ENCODE measurements at places on chromosomes 4 and X.

DNA sequence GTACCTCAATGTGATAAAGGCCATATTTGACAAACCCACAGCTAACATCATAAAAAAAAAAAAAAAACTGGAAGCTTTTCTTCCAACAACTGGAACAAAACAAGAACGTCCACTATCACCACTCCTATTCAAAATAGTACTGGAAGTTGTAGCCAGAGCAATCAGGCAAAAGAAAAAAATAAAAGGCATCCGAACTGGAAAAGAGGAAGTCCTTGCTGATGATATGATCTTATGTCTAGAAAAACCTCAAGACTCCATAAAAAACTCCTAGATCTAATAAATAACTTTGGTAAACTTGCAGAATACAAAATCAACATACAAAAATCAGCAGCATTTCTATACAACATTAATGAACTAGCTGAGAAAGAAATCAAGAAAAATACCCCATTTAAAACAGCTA is 134.3 kb downstream of the TEX11 start:
- no peak overlapping the region for H3K4me3 ChIP-seq
- H3K27ac ChIP-seq: no peak overlapping the region
- no peaks in the 10 kb centered on the region for H3K36me3 ChIP-seq
- DNase-seq: no peak
- no peaks in the 10 kb centered on the region for H3K4me1 ChIP-seq

DNA sequence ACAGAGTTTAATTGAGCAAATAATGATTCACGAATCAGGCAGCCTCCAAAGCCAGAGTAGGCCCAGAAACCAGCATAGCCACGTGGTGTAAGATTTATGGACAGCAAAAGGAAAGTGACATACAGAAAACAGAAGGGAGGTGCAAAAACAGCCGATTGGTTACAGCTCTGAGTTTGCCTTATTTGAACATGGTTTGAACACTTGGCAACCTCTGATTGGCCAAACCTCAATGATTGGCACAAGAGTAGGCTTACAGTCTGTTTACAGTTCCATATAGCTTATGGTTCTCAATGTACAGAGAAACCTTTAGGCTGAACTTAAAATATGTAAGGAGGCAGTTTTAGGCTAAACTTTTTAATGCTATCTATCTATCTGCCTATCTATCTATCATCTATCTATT is 394.8 kb downstream of the CFAP47 start:
- no peaks in the 10 kb centered on the region for H3K4me1 ChIP-seq
- no peak overlapping the region for H3K27ac ChIP-seq
- H3K4me3 ChIP-seq: no peak overlapping the region
- H3K36me3 ChIP-seq: no peaks in the 10 kb centered on the region
- H3K27me3 ChIP-seq: no peaks in the 10 kb centered on the region

- no peak overlapping the region for H3K27ac ChIP-seq
- H3K36me3 ChIP-seq: no peaks in the 10 kb centered on the region
- H3K4me3 ChIP-seq: no peak overlapping the region
- no peak for DNase-seq
Observed at GRCh38 chr4:131304686-131305085, 1844.4 kb upstream of the PCDH10 start.

GRCh38 chr4:140121646-140122045 is 32.3 kb downstream of the MAML3 start:
- H3K36me3 ChIP-seq: no peaks in the 10 kb centered on the region
- no peak overlapping the region for H3K4me3 ChIP-seq
- DNase-seq: no peak
- no peaks in the 10 kb centered on the region for H3K27me3 ChIP-seq
- no peak overlapping the region for H3K27ac ChIP-seq

- no peaks in the 10 kb centered on the region for H3K4me1 ChIP-seq
- no peaks in the 10 kb centered on the region for H3K27me3 ChIP-seq
- no peaks in the 10 kb centered on the region for H3K36me3 ChIP-seq
- no peak overlapping the region for H3K27ac ChIP-seq
- H3K4me3 ChIP-seq: no peak overlapping the region
Observed at GRCh38 chr4:156294577-156294976, 340.9 kb upstream of the CTSO start.

DNA sequence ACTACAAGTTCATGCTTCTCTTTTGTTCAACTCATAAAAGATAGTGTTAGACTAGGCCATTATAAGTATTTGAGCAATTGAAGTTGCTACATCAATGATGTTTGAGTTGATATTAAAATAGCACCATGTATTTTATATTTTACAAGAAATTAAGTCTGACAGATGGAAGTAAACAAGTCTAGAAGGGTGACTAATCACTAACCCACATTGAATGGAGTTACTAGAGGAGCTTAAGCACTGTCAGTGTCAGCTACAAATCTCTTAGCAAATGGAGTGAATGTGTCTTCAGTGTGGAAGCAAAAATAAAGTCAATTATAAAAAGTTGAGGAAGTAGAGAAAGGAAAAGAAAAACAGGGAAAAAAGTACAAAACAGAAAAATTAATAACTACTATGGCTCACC is 592.5 kb downstream of the PCDH18 start:
- H3K4me3 ChIP-seq: no peak overlapping the region
- H3K27ac ChIP-seq: no peak overlapping the region
- no peaks in the 10 kb centered on the region for H3K36me3 ChIP-seq
- H3K27me3 ChIP-seq: no peaks in the 10 kb centered on the region
- no peaks in the 10 kb centered on the region for H3K4me1 ChIP-seq
- DNase-seq: no peak

DNA sequence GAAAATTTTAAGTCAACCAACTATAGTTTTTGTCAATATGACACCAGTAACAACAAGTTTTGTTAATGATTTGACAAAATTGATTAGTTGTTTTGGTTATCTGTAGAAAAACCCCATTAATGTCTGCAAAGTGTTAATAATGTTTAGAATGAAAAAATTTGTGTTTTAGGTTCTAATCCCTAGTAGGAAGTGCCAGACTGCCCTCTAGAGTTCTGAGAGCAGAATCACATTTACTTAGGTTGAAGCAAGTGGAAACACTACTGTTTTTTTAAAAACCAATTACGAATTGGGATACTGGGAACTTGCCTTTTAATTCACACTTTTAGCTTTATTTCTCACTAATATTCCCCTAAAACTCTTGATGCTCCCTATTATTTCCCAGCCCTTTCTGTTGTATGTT is 101.1 kb upstream of the CYLC1 start:
- no peak overlapping the region for H3K27ac ChIP-seq
- H3K36me3 ChIP-seq: no peaks in the 10 kb centered on the region
- DNase-seq: no peak

GRCh38 chr4:38387348-38387747 is 276.7 kb upstream of the KLF3 start:
- no peaks in the 10 kb centered on the region for H3K4me1 ChIP-seq
- H3K4me3 ChIP-seq: no peak overlapping the region
- no peak for DNase-seq
- H3K36me3 ChIP-seq: no peaks in the 10 kb centered on the region
- H3K27me3 ChIP-seq: no peaks in the 10 kb centered on the region

DNA sequence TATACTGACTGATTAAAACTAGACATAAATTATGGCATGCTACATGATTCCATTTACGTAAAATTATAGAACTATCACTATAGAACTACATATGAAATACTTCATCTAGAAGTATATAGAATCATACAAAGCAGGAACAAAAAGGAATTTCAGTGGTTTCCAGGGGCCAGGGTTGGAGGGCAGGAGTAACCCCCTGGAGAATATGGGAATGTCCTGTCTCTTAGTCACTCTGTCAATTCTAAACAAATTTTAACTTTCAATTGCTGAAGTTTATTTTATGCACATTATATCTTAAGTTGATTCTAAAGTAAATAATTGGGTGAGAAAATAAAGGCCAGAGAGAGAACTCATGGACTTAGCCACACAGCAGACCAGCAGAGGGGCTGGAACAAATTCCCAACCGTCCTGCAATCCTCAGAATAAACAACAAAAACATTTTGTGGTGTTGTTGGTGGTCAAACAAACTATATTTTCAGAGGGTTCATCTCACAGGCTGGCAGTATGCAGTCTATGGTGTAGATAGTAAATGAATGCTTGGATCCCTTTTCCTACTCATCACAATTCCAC is 476.9 kb upstream of the SLIT2 start:
- no peaks in the 10 kb centered on the region for H3K27me3 ChIP-seq
- no peak overlapping the region for H3K4me3 ChIP-seq
- no peaks in the 10 kb centered on the region for H3K4me1 ChIP-seq
- H3K27ac ChIP-seq: no peak overlapping the region
- no peaks in the 10 kb centered on the region for H3K36me3 ChIP-seq
- no peak for DNase-seq

GRCh38 chrX:137562096-137562495 is 3.8 kb upstream of the ZIC3 start:
- no peak overlapping the region for H3K4me3 ChIP-seq
- H3K27ac ChIP-seq: no peak overlapping the region
- DNase-seq: no peak
- H3K36me3 ChIP-seq: no peaks in the 10 kb centered on the region
- H3K4me1 ChIP-seq: peaks cover 4% of the 10 kb centered on the region

- no peaks in the 10 kb centered on the region for H3K27me3 ChIP-seq
- H3K27ac ChIP-seq: peak overlapping the region; percentile 93
- peak overlapping the region; percentile 88 for H3K4me3 ChIP-seq
- H3K36me3 ChIP-seq: peaks cover 7% of the 10 kb centered on the region
- no peak for DNase-seq
Observed at GRCh38 chrX:71282514-71283402, 677 bp upstream of the NONO start.

DNA sequence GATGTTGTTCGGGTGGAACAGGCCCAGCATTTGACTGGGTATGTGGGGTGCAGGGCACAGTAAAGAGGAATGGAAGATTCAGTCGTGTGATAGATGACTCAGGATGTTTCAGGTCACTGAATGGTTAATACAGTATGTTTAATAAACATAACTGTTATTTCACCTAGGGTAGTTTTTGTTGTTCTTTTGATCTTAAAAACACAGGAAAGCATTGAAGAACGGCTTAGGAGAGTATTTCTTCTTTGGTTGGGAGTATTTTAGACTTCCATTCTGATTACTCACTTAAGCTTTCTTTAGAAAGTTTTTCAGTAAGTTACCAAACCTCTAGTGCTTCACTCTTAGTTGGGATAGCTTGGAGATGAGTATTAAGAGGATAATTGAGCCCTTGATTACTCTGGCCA is 62.3 kb downstream of the STAG2 start:
- H3K4me3 ChIP-seq: no peak overlapping the region
- H3K27ac ChIP-seq: no peak overlapping the region
- H3K36me3 ChIP-seq: no peaks in the 10 kb centered on the region
- DNase-seq: no peak
- H3K4me1 ChIP-seq: peaks cover 9% of the 10 kb centered on the region
- no peaks in the 10 kb centered on the region for H3K27me3 ChIP-seq

DNA sequence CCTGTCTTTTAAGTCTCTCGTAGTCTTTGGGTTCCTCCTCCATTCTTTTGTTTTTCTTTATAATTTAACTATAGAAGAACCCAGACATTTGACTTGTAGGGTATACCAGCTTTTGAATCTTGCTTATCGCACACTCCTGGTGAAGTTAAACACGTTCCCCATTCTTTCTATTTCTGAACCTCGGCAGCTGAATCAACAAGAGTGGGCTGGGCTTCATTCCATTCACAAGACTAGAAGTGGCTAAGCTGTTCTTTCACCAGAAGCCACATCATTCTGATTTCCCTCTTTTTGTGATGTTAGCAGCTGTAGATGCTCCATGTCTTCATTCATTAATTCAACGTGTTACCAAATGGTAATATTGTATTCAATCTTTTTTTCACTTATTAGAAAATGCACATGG is 167.9 kb downstream of the CORIN start:
- no peak for DNase-seq
- no peaks in the 10 kb centered on the region for H3K27me3 ChIP-seq
- no peak overlapping the region for H3K4me3 ChIP-seq
- no peak overlapping the region for H3K27ac ChIP-seq

Measured in naive thymus-derived CD4-positive, alpha-beta T cell (primary cell).